ENCODE measurements at places on chromosomes 3 and 15. TPM values are rescaled to one million over a fixed set of nuclear protein-coding genes. Genes with fewer than 3 reads are reported as not detected.

DNA sequence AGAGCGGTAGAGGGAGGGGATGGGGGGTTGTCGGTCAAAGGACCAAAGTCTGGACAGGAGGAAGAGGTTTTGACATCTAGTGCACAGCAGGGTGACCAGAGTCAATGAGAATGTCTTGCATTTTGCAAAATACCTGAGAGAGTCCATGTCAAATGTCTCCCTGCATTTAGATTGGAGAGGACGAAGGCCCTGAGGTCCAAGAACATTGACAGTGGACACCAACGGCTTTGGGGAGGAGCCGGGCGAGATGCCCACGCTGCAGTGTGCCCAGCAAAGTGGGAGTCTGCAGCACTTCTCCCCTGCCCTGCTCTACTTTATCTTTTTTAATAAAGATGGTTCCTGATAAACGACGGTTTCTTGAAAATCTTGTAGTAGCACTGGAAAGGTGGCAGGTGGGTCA lies 67.4 kb upstream of the TAMM41 start:
- DNase-seq: no peak

DOCK3 gene
- under 0.01 TPM for total RNA-seq

GRCh38 chr15:96342406-96343112 lies 12.1 kb downstream of the NR2F2 start:
- no peak for DNase-seq

DNA sequence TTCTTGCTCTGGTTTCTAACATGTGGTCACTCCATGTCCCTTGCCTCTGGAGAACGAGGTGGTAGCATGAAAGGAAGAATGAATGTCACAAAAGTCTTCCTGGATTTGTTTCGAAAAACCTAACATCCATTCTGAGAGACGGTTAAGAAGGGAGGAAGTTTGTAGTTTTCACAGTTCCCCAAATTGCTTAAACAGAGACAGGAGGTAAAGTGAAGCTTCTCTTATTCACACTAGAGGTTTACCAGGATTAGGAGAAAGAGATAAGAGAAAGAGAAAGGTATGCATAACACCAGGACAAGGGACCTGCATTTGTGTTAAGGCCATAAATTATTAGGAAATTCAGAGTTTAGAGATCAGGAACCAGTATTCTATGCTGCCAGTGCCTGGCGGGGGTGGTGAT lies 228.1 kb downstream of the CPNE4 start:
- no peak for DNase-seq

- no peak for DNase-seq
Observed at GRCh38 chr3:76203578-76203977, 418.2 kb upstream of the ZNF717 start.

SPESP1 gene
- 4.6 TPM for total RNA-seq

DNA sequence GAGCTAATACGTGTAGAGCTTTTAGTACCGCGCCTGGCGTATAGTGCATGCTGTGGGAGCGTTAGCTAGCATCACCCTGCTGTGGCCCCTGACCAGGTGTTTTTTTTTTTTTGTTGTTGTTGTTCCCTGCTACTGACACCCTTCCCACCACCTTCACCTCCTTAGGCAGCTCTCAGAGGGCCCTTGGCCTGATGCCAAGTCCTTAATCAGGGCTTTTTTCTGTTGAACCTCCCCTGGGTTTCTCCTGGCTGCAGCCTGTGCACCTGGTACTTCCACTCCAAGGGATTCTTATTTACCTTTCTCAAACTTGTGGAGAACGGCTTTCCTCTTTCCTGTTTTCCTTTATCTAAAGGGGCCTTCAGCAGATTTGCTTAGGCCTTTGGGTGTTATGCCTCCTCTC lies 53.3 kb downstream of the SLC7A14 start:
- no peak for DNase-seq

RTP4 gene
- total RNA-seq: 3.1 TPM

DNA sequence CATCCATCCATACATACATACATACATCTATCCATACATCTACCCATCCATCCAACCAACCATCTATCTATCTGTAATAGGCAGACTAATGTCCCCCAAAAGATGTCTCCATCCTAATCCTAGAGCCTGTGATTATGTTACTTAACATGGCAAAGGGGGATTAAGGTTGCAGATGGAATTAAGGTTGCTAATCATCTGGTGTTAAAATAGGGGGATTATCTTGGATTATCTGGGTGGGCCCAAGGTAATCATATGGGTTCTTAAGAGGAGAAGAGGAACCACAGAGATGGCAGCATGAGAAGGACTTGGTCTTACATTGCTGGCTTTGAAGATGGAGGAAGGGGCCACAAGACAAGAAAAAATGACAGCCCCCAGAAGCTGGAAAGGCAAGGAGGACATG lies 14.7 kb upstream of the RPL29 start:
- DNase-seq: no peak

GRCh38 chr3:28835751-28836150 lies 445.1 kb upstream of the RBMS3 start:
- no peak for DNase-seq
